ENCODE measurements at places on chromosomes 1 and 21.

DNA sequence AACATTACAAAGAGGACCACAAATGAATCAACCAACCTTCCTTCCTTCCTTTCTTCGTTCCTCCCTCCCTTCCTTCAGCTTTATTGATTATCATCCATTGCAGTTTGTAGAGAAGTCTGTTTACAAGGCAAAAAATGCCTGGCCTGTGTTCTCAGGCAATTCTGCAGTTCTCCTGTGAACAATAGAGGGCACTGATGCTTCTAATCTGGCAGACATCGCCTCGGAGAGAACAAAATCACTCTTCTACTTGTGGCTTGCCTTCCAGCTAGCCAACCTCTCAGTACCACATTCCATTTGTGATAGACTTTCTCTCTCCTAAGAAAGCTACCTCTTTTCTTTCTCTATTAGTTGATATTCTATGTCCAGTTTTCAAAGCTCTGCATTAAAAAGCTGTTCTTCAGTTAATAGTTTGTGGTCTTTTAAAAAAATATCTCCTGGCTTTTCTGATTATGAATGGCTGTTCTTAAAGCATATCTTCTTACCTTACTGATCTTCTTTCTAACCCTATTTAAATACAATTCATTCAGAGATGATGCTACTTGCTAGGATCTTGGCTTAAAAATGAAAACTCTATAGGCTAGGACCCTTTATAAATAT lies 26.9 kb upstream of the ESRRG start:
- no peak for DNase-seq

GRCh38 chr1:61316493-61316892 lies 234.1 kb downstream of the NFIA start:
- DNase-seq: no peak

- no peak for DNase-seq
These were observed 22.6 kb downstream of the TNFRSF8 start for GRCh38 chr1:12085643-12086260.

GRCh38 chr1:110383251-110383990 lies 7.4 kb downstream of the SLC16A4 start:
- DNase-seq: no peak

DNA sequence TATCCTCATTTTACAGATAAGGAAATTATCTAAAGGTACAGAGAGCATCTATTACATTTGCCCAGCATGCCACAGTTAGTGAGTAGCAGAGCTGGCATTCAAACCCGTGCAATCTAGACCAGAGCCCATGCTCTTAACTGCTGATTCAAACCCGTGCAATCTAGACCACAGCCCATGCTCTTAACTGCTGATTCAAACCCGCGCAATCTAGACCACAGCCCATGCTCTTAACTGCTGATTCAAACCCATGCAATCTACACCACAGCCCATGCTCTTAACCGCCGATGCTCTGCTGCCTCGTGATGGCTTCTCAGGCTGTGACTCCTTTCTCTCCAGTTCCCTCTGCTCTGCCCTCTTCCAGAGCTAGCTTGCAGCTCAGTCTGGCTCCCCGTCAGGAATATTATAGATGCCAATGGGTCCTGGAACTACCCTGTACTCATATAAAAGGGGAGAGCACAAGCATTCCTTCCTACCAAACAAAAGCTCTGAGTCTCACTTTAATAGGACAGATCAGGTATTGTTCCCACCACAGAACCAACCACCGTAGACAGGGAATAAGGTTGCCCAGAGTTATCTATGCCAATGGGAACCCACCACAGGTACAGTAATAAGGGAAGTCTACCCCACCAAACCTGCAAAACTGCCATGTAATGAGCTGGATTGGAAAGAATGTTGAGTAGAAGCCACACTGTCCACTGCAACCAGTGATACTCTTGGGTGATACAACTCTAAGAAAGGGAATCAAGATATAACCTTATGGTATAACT lies 78.4 kb downstream of the SMYD3 start:
- DNase-seq: no peak

GRCh38 chr1:8679395-8679800 lies 138.0 kb downstream of the RERE start:
- DNase-seq: no peak
